NCI-H1092 (cell line): ENCODE measurements at places on chromosomes 12 and 14.
A peak's percentile ranks its signal among the peaks of the same experiment; 100 is the strongest.

GRCh38 chr14:104342435-104343293 is 204.3 kb downstream of the KIF26A start:
- no peak for DNase-seq

DNA sequence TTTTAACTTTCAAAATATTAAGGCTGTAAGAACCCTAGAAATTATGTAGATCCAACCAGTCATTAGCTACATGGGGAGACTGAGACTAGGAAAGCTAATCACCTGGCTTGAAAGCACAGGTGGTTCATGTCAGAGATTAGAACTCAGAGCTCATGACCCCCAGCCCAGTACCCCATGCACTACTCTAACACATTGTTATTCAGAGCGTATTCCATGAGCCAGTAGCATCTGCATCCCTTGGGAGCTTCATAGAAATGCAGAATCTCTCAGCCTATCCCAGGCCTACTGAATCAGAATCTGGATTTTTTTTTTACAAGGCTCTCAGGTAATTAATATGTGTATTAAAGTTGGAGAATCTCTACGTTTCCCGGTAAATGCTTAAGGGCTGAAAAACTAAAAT is 161.7 kb downstream of the BTG1 start:
- no peak for DNase-seq

GRCh38 chr12:22573181-22573580 is 28.8 kb upstream of the C2CD5 start:
- no peak for DNase-seq

DNA sequence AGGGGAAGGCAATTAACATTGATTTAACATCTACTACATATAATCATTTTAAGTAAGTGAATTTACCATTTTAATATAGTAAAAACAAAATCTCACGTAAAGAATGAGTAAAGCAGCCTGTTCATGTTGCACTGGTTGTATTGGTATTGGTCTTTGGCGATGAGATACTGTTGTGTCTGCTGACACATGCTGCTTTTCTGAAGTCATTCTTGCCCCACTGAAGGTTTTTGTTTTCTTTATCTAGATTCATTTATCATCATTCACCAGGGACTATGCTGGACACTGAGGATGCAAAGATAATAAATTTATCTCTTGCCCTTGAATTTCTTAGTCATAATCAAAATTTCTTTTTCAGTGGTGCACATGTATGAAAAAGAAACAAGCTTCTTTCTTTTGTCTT is 246.2 kb upstream of the NPAS3 start:
- no peak for DNase-seq

DNA sequence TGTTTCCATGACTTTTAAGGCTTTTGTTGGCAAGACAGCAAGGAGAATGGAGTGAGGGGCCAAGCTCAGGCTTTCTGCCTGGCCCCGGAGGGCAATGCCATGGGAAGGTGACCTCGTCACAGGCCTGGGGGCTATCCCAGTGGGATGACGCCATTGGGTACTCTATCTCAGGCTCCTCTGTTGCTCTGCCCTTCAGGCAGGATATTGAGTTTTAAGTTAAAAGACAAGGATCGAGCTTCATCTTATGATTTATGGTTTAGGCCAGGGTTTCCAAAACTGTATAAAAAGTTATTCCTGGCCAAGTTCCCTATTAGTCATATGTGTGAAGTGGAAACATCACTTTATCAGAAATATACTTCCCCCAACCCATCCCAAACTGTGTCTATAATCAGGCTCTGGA is 127.7 kb downstream of the ZFP36L1 start:
- DNase-seq, result no peak

DNA sequence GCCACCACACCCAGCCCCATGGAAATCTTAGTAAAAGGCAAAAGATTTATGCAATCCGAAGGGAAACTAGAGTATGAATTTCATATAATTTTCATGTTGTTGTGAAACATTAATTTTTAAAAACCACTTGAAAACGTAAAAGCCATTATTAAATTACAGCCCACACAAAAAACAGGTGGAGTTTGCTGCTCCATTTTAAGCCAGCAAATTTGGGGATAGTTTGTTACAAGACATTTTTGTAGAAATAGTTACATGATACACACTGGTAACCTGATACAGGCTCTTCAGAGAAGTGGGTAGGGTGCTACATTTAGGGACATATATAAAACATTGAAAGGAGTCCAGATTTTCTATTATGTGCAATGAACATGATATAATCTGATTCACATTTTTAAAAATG is 17.6 kb downstream of the GNPTAB start:
- no peak for DNase-seq

GRCh38 chr14:63707216-63707615 is 20.6 kb downstream of the SGPP1 start:
- DNase-seq, result no peak

- DNase-seq, result no peak
Observed at GRCh38 chr14:68662392-68662791, 130.5 kb downstream of the ZFP36L1 start.

GRCh38 chr12:21350975-21351374 is 16.3 kb upstream of the SLCO1A2 start:
- DNase-seq, result no peak

DNA sequence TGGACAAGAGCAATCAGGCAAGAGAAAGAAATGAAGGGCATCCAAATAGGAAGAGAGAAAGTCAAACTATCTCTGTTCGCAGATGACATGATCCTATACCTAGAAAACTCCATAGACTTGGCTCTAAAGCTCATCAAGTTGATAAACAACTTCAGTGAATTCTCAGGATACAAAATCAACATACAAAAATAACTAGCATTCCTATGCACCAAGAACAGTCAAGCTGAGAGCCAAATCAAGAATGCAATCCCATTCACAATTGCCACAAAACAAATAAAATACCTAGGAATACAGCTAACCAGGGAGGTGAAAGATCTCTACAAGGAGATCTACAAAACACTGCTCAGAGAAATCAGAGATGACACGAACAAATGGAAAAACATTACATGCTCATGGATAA is 417.5 kb upstream of the ATP2B1 start:
- no peak for DNase-seq

GRCh38 chr14:101027291-101027690 is 123.8 kb upstream of the RTL1 start:
- DNase-seq, result no peak

- DNase-seq, result no peak
Observed at GRCh38 chr12:124024263-124024678, 51.3 kb downstream of the ZNF664 start.

GRCh38 chr14:23121361-23121771 is 2.3 kb upstream of the CEBPE start:
- no peak for DNase-seq

- DNase-seq, result no peak
Observed at GRCh38 chr12:65532162-65532561, 253.7 kb downstream of the MSRB3 start.

- peak; percentile 35 for DNase-seq
Observed at GRCh38 chr12:6965026-6965661, 5.3 kb downstream of the PHB2 start.

DNA sequence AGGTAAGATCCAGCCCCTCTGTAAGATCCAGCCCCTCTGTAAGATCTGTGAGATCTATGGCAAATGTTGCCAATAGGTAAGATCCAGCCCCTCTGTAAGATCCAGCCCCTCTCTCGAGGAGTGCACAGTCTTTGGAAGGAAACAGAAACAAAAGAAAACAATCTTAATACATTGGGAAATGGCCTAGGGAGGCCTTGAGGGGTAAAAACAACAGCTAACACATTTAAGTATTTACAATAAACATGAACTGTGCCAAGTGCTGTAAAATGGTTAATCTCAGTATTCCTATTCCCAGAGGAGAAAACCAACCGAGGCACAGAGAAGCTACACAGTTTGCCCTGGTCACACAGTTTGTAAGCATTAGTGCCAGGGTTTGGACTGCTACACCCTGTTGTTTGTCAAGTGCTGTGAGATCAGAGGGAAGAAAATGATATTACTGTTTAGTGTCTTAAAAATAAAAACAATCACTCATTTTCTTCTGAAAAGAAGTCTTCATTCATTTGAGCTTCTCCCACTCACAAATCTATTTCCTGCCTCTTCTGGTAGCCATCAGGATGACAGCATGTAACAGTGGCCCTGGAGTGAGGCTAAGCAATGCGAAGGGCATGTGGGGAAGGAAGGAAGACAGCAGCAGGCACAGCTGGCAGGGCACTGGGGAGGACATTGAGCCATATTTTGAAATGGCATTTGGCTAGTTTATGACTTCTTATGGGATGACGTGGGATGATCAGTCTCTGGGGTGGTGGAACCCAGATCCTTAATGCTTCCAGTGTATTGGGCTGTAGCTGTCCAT is 118.7 kb upstream of the PTPRQ start:
- no peak for DNase-seq

GRCh38 chr12:78645956-78646355 is 218.6 kb upstream of the SYT1 start:
- no peak for DNase-seq

GRCh38 chr14:78446807-78447206 is 276.6 kb downstream of the NRXN3 start:
- DNase-seq, result no peak

GRCh38 chr14:104881369-104881979 is 16.4 kb downstream of the CEP170B start:
- DNase-seq, result peak; percentile 87

DNA sequence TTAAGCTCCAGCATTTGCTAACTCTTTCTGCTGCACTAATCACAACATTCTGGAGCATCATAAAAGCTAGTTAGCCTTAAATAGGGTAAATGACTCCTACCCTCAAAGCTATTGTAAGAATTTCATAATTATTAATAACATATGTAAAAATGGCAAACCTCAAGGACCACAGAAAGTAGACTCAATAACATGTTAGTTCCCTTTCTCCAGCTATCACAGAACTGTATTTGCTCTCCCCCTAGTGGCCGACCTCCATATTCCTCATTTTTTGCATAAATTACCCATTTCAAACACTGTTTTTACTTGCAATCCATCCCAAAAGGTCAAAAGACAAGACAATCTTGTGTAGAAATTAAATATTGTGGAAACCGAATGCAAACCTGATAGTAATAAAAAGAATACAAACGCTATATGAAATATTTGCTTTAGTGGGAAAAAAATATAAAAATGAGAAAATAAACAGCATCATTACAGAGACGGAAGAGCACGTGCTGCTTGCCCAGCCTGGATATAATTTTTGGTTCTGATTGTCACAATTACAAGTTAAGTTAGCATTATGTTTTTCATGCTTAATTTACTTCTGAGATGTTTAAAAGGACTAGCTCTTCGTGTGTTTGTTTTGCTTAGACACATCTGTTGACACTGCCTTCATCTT is 97.9 kb downstream of the RERGL start:
- no peak for DNase-seq

GRCh38 chr12:23096321-23096720 is 471.4 kb downstream of the ETNK1 start:
- no peak for DNase-seq

GRCh38 chr12:88206601-88207000 is 64.5 kb downstream of the TMTC3 start:
- DNase-seq, result no peak

DNA sequence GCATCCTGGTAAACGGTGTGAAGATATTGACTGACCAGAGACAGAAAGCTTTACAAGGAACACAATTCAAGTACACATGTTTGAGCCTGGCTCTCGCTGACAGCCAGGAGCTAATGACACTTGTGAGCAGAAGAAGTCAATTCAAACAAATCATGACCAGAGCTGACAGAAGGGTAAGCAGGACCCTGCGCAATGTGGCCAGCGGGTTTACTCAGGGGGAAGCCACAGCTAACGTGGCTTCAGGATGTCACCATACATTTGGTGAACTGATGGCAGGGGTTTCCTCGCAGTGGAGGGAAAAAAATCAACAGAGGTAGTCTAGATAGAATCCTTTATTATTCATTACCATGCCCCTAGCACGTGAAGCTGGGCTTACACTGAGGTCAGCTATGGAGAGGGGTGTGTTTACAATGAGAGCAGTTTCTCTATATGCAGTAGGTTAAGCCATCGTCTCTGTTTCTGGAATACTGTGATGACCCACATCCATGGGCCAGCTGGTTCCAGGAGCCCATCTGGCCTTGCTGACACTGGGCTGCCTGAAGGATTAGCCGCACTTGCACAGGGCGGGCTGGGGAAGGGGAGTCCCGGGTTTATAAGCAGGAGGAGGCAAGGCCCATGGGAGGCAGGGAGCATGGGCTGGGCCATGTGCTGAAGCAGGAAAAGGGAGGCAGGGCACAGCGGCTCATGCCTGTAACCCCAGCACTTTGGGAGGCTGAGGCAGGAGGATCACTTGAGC is 198.2 kb upstream of the PRMT8 start:
- no peak for DNase-seq

DNA sequence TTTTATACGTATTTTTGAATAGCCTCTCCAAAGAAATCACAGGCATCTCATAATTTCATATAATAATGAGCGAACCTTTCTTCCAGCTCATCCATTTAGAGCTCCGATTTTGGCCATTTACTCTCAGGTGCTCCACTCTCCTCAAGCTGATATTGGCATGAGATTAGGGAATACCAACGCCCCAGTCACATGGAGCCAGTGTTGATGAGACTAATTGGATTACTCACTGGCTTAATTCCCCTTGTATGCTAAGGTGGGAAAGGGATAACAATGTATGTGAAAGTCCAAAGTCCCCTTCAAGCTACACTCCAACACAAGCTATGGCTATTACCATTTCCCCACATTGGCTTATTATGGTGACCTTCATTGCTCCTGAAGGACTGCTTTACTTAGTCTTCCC is 76.6 kb upstream of the NAV3 start:
- DNase-seq, result no peak

- DNase-seq, result no peak
Observed at GRCh38 chr12:96219700-96220206, 25.6 kb downstream of the ELK3 start.

DNA sequence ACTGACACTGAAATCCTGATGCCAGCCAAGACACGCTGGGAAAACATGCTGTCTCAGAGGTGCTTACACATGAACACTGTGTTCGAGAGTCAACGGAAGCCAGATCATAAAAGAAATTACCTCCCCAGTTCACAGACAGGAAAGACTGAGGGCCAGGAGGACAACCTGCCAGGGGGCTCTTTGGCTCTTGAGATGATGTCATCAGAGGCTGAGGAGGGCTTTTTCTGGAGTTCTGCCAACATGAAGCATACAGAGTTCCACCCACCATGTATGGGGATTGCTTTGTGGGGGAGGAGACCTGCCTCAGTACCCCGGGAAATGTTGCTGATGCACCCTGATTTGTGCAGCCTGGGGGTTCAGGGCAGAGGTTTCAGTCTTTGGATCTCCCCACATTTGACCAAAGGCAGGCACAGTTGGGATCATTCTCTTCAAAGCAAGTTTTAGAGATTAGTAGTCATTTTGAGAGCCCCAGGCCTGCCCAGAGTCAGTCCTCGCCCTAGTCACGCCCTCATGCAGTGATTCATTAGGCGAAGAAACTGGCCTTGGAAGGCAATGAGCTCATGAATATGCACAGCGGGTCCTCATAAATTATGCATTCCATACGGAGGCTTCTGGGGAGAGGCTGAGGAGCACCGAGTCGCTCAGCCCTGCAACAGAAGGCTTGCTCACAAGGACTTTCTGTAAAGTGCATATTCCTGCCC is 34.9 kb upstream of the EML1 start:
- no peak for DNase-seq
